Stimulated activated CD4-positive, alpha-beta T cell treated with anti-CD3 and anti-CD28 coated beads, Interleukin-4, amount 100 ng/mL, for 1 hour (primary cell): ENCODE measurements at places on chromosomes 1 and 21.

DNA sequence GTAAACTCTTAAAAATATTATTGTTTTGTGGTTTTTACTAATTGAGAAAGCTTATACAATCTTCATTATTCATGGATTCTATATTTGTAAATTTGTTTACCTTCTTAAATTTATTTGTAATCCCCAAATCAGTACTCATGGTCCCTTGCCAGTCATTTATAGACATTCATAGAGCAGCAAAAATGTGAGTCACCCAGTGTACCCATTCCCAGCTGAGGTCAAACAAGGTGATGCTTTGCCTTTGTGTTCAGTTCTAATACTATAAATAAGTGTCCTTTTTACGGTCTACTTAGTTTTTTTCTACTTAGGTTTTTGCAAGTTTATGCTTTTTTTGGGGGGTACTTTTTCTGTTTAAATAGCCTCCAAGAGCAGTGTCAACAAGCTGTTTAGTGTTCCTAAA, 36.1 kb downstream of the SORT1 start:
- DNase-seq = no peak

DNA sequence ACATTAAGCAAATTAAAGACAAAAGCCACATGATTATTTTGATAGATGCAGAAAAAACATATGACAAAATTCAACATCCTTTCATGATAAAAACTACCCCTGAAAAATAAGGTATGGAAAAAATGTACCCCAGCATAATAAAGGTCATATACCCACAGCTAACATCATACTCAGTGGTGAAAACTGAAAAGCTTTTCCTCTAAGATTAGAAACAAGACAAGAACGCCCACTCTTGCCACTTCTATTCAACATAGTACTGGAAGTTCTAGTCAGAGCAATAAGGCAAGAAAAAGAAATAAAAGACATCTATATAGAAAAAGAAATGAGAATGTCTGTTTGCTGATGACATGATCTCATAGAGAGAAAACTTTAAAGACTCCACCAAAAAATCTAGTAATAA, 20.7 kb downstream of the ERO1B start:
- DNase-seq = no peak

- peak; percentile 50 for DNase-seq
Observed at GRCh38 chr21:43864962-43865539, at the start of gene AGPAT3. Gene AGPAT3 (plus strand): TSS chr21:43865223. CDS start chr21:43959682, 94,459 bp downstream.

GRCh38 chr1:84735483-84735882, 45.2 kb upstream of the SSX2IP start:
- DNase-seq = no peak

DNA sequence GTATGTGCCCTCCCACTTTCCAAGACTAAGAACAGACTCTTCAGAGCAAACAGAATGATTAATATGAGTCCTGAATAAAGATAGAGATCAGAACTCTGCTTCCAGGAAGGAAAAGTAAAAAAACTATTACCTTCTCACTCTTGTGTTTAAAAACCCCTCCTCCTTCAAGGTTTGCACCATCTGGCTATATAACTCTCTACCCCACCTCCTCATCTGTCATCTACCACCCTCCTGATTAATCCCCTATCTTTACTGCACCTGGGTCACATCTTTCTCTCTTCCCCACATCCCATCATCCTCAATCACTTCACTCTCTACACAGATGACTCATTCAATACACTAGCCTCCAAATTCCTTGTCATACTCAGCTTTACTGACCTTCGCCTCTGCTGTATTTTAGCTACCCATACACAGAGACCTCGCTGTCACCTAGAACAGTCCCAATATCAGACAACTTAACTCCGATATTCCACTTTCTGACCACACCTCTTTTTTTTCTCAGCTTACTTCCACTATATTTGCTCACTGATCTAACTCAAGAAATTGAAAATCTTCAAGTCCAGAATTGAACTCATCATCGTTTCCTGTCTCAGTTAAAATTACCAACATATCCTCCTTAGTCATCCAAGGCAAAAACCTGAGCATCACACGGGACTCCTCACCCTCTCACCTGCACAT, 3.7 kb downstream of the SCMH1 start:
- DNase-seq = no peak

DNA sequence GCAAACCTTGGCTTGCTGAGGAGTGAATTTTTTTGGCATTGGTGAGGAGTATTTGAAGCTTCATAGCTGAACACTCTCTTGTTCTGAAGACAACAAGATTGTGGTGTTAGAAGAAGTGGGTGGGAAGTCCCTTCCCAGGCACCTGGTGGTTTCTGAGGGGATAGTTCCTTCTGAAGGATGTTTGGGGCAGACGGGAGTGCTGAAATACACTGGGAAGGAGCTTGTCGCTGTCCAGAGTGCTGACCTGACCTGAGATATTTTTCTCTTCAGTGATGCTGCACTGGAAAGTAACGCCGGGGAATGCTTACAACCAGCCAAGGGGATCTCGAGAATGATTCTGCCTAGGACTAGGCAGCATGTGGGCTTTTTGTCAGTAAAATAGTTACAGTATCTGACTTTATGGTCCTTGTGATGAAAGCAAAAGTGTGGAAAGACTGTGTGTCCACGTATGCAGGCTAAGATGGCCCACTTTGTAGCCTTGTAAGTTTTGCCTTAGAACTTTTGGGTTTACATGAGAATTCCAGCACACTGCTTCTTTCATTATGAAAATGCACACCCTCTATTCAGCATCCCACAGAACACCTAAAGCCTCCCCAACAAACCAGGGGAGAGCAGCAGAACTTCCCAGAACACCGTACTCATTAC, 33.1 kb upstream of the NFASC start:
- DNase-seq = peak; percentile 6

DNA sequence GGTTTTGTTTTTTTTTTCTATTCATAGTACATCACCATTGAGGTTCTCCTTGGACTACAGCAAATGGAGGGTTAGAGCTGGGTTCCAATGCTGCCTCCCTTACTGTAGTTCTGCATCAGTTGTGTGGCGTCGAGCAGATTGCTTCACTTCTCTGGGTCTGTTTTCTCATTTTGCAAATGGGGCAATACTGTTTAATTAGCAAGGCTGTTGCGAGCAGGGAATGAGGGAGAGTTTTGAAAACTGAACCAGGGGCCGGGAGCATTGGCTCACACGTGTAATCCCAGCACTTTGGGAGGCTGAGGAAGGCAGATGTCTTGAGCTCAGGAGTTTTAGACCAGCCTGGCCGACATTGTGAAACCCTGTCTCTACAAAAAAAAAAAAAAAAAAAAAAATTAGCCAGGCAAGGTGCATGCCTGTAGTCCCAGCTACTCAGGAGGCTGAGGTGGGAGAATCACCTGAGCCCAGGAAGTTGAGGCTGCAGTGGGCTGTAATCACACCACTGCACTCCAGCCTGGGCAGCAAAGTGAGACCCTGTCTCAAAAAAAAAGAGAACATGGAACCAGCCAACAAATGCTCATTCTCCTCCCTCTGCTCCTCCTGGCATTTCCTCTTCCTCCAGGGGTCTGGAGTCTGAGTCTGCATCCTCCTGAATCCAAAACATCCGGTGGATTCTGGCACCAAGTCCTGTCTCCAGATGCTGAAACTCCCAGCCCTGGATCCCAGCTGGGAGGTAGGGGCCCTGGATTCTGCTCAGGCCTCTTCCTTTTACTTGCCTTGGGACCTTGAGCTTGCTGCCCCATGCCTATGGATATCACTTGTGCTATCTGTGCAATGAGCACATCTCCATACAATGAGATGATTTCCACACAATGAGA, 3.7 kb upstream of the PLOD1 start:
- DNase-seq = no peak

DNA sequence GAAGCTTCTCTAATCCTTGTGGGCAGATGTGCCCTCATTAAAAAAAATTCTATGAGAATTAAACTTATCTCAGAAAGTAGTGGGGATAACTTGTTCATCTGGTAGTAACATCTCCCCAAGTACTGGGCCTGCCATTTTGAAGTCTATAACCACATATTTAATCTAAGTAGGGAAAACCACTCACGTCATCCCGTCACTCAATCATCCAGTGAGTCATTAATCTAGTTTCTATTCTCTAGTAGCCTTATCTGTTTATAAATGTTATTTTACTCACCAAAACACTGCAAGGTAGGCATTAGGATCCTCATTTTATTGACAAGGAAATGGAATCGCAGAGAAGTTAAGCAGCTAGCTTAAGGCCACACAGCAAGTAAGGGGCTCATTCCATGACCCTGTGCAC, 221.9 kb downstream of the ATG4C start:
- no peak for DNase-seq

DNA sequence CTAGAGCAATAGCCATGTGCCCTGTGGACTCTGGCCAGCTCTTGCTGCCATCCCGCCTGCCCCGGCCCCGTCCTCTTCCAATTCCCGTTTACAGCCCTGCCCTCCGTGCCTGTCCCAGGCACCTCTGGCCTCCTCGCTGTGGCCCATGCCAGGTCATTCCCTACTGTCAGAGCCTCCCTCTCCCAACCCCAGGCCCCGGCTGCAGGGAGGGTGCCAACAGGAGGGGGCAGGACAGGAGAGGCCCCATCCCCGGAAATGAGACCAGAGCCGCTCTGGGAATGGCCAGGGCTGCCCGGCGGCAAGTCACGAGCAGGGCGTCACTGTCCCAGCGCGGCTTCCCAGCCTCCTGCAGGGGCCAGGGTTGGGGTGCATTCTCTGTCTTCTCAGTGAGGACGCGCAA, 23.5 kb upstream of the TSPEAR start:
- no peak for DNase-seq

DNA sequence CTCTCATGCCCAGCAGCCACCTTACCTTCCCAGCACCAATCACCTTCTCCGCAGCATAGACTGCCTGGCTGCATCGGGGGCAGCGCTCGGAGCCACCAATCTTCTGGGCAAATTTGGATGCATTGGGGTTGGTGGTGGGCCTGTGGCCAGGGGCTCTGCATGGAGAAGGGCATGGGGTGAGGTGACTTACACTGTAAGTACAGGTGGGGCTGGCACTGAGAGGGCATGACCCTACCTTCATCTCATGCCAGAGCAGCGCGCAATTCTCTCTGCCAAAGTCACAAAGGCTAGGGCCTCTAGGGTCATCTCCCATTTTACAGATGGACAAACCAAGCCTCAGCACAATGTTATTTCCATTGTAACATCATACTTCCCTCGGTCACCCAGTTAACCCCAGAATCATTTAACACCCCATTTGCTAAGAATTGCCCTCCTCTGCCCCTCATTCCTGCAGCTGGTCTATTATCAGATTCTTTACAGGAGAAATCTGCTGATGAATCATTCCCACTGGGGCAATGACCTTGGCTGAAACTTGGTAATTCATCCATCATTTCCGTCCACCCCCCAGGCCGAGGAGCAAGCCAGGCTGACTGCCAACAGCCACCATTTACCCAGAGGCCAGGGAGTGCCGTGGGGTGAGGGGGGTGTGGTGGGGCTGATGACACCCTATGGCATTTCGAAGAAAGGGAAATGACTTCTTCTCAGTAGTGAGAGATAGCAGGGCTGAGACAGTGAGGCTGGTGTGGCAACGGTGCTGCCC, 17.9 kb downstream of the CSRP1 start:
- no peak for DNase-seq

DNA sequence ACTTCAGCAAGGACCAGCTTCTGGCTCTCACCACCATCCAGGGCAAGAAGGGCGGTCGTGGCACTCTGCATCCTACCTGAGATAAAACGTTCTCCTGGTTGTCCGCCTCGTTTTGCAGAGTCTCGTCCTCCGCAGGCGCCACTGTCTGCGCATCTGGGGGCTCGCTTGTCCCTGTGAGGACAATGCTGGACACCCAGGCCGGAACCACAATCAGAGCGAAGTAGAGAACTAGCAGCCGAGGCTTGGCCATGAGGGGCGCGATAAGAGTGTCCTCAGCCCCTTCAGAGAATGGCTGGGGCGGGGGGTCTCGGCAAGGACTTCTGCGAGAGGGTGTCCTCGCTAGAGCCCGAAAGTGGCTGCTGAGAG, 505 bp downstream of the OLFML2B start:
- no peak for DNase-seq

GRCh38 chr1:115665319-115666096, 23.7 kb downstream of the VANGL1 start:
- DNase-seq = no peak

DNA sequence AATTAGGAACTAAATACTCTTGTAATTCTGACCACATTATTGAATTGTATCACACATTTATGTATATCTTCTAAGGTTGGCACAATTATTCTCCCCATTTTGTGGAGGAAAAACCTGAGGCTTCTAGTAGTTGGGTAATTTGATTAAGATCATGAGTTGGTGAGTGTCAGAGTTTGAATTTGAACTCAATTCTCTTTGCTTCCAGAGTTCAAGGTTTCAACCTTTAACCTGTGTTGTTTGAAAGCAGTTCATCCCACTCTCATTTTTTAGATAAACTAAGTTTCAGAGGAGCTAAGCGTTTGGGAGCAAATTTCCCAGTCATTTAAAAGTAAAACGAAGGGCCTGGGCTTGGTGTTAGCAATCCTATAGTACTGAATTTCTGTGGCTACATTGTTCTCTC, 293.4 kb downstream of the ADGRL2 start:
- no peak for DNase-seq

DNA sequence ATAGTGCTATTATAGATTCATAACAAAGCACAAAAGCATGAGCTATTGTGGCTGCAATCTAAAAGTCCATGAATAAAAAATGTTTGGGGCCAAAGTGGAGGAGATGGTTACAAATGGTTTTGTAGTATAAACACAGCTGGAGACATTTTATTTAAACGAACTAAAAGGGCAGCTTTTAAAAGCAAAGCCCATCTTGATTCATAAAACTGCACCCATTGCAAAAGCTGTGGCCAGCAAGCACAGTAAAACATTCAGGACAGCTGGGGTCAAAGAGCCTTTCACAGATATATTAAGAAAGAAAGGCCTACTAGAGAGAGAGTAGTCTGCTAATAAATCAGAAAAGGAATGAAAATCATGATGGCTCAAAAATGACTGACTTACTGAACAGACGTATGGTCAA, 520.8 kb downstream of the NUF2 start:
- no peak for DNase-seq
